ENCODE measurements at places on chromosomes 4 and X.

DNA sequence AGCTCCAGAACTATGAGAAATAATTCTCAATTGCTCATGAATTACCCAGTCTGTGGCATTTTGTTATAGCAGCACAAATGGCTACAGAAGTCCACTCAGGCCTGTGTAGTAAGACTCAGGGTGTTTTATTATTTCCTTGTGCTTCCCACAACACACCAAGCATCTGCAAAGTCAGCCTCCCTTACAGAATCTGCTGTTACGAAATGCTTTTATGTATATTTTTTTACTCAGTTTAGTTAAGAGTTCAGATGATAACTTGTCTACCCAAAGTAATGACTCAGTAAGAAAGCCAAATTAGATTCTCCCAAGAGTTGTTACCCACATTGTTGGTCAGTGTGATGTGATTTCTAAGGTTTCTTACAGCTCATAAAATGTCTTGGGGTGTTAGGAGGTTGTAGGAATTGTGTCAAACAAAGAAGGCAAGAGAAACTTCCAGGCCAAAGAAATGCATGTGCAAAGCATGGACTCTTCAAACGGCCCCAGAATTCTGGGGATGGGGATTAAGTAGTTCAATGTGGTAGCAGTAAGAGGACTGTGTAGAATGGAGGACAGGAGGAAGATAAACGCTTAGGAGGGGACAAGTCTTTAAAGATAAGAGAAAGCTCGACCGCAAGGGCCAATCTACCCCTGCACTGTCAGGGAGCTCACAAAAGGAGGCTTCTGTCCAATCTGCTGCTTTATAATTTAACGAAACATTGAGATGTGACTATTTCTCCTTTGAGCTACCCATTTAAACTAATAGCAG, 35.4 kb upstream of the TMEM184C start:
- no peak for DNase-seq

GRCh38 chr4:14602206-14602605, 400.1 kb upstream of the CPEB2 start:
- DNase-seq, result no peak

GRCh38 chrX:45842926-45843315, 642.2 kb upstream of the DIPK2B start:
- DNase-seq, result no peak

DNA sequence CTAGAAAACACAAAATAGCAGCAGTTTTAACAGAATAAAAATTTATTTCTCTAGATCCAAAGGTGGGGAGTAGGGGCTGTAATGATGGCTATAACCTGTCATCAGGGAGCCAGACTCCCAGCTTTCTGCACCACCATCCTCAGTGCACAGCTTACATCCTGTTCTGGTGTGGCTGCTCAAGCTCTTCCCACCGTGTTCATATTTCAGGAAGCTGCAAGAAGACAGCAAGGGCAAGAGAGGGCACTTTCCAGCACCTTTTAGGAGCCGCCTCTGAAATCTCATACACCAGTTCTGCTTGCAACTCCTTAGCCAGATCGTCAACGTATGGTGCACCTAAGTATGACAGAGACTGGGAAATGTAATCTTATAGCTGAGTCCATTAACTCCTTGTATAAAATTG, 253.7 kb downstream of the CENPC start:
- no peak for DNase-seq

DNA sequence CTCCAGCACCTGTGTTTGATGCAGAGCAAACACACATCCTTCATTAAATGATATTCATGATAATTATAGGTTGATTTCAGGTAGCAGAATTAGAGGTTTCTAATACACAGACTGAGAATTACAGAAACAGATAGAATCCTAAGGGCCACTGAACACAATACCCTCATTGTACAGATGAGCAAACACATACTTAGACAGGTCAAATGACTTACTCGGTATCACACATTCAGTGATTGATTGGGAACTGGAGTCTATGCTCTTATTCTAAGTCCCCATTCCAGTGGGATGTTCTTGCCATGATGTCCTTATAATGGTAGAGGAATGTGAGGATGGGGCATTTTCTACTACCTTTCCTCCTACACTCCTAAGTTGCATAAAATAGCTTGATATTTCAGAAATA, 70.8 kb downstream of the DCAF8L1 start:
- DNase-seq, result no peak

- DNase-seq, result no peak
Observed at GRCh38 chrX:21382715-21383114, 8.5 kb downstream of the CNKSR2 start.

- DNase-seq, result peak; percentile 64
Observed at GRCh38 chrX:8653956-8654355, 78.0 kb downstream of the ANOS1 start.

DNA sequence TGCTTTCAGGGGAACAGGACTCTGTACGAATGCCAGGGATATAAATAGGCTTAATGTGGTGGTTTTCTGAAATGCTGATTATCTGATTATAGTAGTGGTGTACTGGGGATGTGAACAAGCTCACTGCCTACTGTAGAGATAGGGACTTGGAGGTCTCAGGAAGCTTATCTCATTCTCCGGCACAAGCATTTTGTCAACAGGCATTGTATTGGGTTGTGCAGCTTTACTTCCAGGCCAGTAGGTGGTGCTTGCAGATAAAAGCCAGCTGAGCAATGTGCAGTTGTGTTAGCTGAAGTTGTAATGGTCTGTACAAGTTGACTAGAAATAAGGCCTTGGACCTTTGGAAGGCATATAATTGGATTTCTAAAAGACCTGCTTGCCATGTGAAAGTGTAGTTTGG, 49.5 kb upstream of the TMLHE start:
- no peak for DNase-seq

- DNase-seq, result no peak
Observed at GRCh38 chr4:144575181-144575580, 70.8 kb upstream of the HHIP start.

DNA sequence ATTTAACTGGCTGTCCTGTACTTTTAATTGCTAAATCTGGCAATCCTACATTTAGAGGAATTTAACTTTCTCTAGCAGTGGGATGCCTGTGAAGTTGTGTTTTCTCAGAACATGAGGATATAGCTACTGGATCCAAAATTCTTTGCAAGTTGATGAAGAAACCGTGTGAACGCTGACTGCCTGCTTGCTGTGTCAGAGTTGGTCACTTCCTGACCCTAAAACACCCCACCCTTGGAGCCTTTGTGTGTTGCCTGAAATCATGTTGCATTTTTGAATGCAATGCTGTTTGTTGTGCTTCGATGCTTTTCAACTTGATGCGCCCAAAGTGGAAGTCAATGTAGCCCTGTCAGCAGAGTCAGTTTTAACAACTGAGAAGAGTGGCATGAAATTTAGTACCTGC, 211.2 kb downstream of the ANK2 start:
- no peak for DNase-seq

DNA sequence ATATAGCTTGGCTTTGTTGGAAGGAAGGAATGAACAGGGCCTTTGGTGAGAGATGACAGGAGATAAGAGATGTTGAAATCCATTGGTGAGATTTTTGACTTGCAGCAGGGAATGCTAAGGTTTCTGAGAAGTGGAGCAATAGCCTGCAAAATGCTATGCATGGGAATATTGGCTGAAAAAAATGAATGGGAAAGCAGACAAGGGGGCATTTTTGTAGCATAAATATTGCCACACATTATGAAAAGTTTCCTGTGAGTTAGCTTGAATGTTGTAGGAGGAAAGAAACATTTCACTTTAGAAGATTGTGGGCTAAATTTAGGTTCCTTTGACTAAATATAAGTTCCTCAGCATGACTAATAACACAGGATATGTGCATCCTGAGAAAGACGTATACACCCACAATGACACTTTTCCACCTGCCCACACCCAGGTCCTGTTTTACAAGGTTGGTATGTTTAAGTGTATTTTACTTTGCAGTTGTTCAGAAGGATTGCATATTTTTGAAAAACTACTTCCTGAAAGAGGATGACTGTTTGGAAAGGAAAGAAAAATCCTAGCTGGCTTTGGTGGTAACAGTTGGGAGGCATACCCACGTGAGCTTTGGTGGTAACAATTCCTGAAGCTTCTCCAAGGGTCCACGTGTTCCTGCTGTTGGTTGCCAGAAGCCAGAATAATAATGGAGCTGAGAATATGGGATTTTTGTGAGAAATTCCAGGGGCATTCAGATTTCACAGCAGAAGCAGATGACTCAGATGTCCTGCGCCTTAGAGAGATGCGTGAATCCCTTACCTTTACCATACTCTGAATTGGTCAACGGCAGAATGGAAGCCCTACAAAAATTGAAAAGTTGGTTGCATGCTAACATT, 28.5 kb downstream of the PHEX start:
- DNase-seq, result no peak

GRCh38 chr4:107509615-107510014, 210.4 kb downstream of the PAPSS1 start:
- no peak for DNase-seq

DNA sequence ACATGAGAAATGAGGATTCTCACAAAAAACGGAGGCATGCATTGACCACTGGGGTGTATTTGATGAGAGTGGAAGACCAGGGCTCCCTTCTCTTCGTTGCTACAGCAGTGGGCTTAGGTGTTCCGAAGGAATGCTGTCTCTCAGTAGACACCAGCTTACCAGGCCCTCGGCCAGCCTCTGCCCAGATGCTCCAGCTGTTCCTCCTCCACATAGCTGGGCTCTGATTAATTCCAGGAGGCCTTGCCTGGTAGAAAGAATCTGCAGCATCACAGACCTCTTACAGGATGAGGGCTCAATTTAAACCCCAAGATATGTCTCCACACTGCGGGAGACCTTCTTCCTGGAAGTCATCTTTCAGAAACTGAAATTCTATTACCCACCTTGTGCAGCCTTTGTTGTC, 346.6 kb upstream of the TENM3 start:
- DNase-seq, result no peak
